Stomach (tissue), 19 donors: ENCODE measurements at places on chromosomes 7 and 10.

- no peak for DNase-seq
Observed at GRCh38 chr10:124267231-124267885, 151.4 kb downstream of the OAT start.

- DNase-seq = peak; percentile 67
Observed at GRCh38 chr10:121240011-121240410, 358.2 kb downstream of the FGFR2 start.

DNA sequence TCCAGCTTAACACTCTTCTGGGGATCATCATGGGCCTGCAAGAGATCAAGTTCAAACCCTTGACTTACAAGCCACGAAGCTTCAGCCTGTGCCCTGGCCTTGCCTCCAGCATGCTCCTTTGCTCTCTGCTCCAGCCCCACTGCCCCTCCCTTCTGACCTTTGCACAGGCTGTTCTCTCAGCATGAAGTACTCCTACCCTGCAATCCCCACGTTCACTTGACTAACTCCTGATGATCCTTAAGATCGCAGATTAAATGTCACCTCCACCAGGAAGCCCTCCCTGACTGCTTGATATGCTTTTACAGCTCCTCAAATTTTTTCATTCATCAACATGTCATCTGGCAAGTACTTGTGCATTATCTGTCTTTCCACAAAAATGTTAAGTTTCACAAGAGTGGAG lies 75.5 kb upstream of the SLF2 start:
- DNase-seq = no peak

DNA sequence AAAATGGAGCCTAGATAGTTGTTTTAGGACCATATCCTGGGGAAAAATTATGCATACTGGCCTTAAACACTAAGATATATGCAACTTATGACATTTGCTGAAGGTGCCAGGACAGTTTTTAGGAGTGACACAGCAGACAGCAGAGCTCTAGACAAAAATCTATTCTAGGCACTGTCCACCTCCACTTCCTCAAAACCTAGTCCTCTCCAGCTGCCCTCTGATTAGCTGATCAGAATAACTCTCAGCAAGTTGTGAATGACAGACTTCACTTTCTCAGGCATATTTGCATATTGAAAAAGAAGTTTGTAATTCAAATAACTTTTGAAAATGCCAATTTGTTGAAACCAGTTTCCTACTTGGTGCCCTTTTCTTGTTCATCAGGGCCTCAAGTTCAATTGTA lies 152.3 kb upstream of the STEAP4 start:
- DNase-seq = no peak

GRCh38 chr7:150415161-150416153 lies 35.0 kb upstream of the GIMAP8 start:
- DNase-seq = no peak

- no peak for DNase-seq
Observed at GRCh38 chr7:29914180-29914579, 75.4 kb downstream of the SCRN1 start.

DNA sequence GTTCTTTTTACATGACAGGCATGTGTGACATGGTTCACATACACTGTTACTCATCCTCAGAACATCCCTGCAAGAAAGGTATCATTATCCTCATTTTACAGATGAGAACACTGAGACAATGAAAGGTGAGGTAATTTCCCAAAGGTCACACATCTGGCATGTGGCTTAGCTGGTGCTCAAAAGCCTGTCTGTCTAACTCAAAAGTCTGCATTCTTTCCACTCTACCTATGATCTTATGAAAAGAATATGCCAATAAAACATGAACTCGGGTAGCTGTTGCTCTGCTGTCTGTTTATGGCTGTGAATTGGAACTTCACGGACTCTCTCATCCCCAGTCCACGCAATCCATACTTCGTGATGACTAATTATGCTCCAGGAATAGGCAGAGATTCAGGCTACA lies 79.0 kb upstream of the ODAD2 start:
- DNase-seq = no peak

DNA sequence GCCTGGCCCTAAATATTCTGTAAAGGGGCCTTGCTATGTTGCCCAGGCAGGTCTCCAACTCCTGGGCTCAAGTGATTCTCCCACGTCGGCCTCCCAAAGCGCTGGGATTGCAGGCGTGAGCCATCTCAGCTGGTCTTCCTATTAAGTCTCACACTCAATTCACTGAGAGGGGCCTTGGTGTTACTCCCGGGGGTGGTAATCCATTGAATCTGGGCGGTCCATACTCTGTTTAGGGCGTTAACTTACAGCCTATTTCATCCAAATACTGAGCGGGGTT lies 665 bp upstream of the SRRT start:
- no peak for DNase-seq

DNA sequence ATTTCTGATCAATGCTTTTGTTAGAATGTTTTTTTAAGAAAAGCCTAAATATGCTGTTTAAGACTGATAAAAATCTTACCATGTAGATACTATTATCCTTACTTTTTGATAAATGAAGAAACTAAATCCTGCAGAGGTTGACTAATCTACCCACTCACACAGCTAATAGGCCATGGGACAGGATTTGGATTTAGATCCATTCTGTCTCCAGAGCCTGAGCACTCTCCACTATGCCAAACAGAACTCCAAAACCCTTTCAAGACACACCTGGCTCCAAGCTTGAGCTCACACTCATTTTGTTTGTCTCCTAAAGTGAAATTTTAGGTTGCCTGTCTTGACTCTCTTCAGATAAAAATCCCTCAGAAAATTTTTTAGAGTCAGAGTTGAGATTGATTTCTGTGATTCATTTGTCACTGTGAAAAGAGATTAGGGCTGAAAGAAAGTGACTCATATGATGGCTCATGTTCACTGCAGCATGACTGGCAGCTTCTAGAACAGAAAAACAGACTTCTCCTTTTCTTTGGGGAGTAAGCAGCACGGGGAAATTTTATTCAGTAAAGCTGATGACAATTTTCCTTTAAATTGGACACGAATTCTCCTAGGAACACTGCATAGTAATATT lies 132.3 kb upstream of the POT1 start:
- peak; percentile 13 for DNase-seq

DNA sequence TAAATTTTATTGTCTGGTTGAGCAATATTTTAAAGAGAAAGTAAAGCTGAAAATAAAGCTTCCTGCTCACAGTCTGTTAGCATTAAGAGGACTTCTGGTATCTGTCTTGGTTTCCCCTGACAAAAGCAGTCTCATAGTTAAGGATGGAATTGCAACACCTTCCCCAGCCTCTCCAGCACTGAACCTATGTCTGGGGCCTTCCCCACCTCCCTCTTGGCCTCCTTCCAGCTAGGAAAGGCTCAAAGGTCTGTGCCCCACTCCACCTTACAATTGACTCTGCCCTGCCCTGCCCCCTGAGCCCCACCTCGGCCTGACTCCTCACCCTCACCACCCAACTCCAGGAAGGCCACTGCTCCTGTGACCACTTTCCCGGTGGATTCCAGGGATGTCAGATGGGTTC lies 33.2 kb downstream of the COL17A1 start:
- peak; percentile 46 for DNase-seq

DNA sequence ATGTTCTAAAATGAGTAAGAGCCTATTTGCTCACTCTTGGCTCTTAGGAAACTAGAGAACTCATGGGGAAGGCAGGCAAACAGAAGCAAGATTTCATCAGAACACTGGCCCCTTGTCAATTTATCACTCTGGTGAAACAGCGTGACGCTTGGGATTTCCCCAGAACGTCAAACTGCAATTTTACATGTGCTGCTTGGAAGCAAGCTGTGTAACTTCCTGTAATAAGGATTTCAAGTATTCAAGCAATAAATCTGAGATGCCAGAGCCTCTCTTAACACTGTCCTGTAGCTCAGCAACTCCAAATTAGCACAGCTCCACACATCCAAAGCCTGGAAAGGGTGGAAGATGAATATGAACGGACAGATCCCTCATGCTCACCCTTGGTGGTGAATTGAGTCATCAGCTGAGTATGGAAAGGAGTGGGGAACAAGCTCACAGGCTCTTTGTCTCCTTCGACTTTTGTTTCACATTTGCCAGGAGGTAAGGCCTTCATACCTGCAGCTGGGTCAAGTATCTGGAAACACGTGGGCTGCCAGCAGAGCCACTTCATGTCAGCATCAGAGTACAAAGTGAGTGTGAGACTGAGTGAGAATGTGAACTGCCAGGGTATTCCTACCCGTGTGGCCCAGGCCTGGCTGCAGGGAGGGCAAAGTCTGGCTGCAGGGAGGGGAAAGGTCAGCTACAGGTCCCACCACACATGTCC lies 140.4 kb upstream of the NAMPT start:
- DNase-seq = peak; percentile 93

DNA sequence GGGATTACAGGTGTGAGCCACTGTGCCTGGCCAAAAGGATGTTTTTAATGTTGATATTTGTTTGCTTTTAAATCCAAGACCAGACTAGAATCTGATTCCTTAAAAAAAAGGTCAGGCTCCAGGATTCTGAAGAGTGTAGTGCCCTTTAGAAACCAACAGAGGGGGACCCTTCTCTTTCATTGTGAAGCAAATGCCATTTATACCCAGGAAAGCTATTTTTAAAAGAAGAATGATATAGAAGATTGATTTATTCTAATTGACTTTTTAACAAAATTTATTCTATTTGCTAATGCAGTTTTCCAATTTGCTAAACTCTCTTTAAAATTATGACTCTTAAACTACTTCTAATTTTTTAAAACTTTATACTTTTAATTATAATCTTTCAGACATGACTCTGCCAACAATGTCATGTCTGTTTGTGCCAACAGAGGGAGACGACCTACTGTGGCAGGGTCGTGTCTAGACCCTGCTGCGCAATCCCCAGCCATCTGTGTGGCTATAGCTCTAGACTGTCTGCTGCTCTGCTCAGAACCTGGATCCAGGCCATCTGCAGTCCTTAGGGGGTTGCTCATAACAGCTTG lies 201.0 kb upstream of the IMMP2L start:
- no peak for DNase-seq

DNA sequence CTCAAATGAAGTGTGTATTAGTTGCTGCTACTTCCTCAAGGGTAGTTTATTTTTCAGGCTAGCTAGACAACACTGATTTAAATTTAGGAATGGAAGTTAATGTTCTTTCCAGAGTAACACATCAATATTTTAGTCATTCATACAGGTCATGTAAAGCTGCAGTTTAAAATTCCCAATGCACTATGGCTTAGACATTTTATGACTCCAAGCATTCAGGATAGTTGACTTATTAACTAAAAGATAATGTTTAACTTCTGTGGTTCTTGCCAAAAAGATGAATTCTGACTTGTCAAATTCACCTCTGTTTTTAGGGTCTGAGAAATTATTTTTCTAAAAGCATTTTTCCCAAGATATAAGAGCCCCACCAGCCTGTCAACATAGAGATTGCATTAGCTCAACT lies 131.9 kb downstream of the TFPI2 start:
- DNase-seq = no peak

- peak; percentile 34 for DNase-seq
Observed at GRCh38 chr7:101173752-101174244, 6.3 kb downstream of the NAT16 start.

DNA sequence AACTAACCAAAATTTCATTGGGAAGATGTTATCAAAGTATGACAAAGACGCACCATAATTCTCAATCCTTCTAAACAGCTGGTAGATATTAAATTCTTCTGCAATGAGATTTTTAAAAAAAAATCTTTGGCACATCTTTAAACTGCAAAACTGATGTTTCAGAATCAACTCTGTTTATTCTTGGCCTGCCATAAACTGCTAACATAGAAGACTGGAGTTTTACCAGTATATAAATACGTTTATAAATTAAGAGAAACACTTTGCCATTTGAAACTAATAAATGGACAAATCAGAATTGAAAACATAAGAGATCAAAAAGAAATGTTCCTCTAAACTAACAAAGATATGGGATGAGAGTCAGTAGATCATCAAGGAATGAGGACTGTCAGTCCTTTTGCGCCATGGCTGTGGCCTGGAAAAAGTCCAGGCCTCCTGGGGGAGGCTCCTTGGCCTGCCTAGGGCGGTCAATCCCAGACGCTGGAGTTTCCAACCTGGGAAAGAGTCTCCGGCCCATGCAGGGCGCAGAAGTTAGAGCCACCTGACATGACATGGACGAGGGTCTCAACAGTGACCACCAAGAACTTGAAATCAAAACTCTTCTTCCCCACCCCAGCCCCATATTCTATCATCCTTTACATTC lies 34.2 kb upstream of the NEBL start:
- DNase-seq = no peak

GRCh38 chr10:57142925-57143576 lies 782.0 kb upstream of the ZWINT start:
- DNase-seq = no peak

DNA sequence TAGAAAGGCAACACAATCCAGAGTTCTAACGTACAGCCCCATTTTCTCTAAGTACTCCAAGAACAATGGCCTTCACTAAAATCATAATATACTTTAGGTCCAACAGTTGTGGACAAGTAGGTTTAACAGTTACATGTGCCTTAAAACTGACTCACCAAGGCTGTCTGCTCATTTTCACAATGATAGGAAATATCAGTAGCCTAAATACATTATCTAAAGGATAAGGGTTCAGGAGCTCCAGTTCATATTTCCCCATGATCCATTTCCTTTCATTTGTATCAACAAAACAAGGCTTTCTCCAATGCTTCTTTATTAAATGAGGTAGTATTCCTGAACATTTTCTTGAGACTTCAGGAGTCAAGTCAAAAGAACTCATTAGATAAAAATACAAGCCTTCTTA lies 164.0 kb downstream of the SLC25A13 start:
- DNase-seq = no peak

GRCh38 chr10:12255048-12255447 lies 59.1 kb downstream of the CDC123 start:
- no peak for DNase-seq

DNA sequence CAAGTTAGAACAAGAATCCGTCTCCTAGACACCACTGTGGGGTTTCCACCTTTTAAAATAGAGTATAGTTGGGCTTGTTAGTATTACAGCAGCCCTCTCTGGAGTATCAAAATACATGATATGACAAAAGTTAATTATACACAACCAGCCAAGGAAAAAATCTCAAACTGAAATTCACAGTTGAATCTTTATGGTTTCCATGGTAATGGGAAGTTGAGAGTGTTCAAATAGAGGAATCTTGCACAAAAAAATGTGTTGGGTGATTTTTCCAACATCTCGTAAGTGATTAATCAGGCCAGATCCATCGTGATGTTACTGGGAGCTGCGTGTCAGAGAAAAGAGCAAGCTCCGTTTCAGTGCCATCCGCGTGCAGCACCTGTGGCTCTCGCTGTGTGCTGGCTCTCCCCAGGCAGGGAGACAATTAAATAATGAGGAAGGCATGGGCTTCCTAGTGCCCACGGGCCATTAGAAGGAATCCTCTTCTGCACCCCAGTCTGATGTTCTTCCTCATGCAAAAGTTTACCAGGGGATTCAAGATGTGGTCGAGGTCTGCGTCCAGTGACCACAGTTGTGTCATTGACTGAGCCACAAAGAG lies 41.1 kb upstream of the ADARB2 start:
- no peak for DNase-seq
